ENCODE measurements at places on chromosomes 11 and 22.

DNA sequence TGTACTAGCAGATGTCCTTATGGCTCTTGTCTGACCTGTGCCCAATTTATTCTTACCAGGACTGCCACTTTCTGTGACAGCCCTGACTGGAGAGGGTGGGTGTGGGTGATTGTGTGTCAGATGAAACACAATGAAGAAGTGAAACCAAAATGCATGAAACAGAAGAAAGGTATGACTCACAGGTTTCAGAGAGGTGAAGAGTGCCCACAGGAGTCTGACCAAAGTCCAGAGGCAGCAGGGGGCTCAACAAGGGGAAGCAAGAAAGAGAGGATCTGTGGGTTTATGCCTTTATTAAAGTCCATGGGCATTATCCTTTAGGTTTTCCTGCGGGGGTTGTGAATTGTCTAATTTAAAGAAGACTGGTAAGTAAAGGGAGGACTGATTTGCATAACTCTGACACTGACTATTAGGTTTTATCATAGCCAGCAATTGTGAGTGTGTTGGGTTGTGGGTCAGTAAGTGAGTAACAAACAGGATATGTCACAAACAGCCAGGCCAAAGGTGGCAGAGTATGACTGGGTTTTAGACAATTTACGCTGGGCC is 3.9 kb upstream of the OR4C6 start:
- no peak for DNase-seq

GRCh38 chr11:2521733-2522630 is 77.2 kb downstream of the KCNQ1 start:
- DNase-seq, result no peak

DNA sequence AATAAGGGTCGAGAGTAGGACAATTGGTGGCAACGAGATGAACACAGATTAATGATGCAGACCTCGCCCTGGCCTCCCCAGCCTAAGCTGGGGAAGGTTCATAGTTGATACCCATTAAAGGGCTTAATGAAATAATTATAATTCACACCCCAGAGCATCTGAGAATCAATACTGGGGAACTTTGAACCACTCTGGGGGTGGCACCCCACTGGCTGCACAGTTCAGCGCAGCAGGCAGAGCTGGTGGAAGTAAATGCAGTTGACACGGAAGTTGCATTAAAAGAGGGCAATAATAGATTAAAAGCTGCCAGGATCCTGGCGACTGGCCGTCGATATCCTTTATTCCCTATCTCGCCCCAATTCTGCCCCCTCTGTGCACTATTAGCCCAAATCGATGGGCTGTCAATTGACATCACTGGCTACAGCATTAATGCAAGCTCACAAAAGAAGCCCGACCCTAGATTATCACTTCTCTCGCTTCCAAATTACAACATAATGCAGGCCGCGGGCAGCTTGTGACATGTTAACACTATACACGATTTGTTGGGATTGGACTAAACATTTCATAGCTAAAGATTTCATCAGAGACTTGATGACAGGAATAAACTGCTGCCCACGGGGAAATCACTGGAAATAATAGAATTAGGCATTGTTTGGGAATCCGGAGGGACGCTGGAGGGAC is 14.5 kb downstream of the HSPA8 start:
- DNase-seq, result no peak

- DNase-seq, result no peak
Observed at GRCh38 chr11:12472401-12473005, 95.1 kb downstream of the PARVA start.

DNA sequence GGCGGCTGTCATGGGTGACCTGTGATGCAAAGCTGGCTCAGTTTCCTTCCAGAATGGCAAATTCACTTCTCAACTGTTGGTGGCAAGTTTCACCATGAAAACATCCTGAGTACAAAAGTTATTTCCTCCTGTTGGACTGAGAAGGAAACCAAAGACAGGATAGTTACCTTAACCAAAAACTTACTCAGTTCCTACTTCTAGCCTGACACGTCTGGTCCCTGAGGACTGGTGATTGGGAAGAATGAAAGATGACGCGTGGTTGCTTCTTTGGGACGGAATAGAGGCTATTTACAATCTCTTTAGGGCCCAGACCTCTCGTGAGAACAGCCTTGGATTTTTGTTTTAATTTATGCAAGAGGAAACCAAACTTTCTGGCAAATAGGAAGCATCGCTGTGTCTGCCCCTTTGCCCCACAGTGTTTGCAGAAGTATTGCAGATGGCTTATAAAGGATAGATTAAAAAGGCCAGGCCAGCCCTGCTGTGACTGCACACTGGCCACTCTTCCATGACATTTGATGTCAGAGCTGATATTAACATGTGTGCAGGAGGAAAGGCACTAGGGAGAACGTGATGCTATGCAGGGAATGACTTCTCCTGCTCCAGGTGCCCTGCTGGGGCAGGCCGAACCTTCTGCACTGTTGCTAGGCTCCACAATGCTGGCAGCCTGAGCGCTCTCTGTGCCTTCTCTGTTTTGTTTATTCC is 7.6 kb downstream of the VPS26B start:
- DNase-seq, result no peak

- DNase-seq, result no peak
Observed at GRCh38 chr11:27427183-27427980, 45.2 kb downstream of the LGR4 start.

DNA sequence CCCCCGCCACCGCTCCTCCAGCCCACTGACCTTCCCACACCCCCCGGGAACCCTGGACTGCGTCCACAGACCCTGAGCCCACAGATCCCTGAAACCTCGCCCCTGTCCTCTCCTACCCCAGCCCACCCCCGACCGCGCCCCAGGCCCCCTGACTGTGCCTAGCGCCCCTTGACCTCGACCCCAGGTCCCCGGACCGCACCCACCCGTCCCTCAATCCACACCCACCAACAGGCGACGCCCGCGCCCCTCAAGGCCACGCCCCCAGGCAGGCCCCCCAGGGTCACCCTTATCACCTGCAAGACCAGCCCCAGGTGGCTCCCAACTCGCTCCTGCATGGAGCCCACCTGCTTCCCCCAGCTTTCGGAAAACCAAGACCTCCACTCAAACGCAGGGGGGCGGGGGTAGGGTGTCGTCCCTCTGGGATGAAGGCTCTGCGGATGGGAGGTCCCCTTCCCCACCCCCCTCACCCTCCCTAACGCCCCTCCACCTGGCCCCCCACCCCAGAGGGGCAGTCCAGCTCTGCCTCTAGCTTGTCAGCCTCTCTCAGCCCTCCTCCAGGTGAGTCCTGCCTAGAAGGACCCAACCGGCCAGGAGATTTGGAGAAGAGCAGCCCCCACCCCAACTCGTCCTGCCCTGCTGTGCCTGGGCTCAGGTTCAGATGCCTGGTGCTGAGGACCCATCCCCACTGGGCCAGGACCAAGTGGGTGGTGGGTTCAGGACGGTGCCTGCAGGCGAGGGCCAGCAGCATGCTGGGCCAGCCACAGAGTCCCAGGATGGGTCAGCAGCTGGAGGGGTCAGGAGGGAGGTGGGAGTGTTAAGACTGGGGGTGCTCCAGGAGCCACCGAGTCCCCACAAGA is 3.1 kb upstream of the IL17REL start:
- DNase-seq, result no peak

GRCh38 chr22:36617694-36618522 is 85.6 kb downstream of the CACNG2 start:
- DNase-seq, result no peak

GRCh38 chr11:69416143-69416515 is 65.3 kb upstream of the LINC01488 start:
- peak; percentile 64 for DNase-seq

DNA sequence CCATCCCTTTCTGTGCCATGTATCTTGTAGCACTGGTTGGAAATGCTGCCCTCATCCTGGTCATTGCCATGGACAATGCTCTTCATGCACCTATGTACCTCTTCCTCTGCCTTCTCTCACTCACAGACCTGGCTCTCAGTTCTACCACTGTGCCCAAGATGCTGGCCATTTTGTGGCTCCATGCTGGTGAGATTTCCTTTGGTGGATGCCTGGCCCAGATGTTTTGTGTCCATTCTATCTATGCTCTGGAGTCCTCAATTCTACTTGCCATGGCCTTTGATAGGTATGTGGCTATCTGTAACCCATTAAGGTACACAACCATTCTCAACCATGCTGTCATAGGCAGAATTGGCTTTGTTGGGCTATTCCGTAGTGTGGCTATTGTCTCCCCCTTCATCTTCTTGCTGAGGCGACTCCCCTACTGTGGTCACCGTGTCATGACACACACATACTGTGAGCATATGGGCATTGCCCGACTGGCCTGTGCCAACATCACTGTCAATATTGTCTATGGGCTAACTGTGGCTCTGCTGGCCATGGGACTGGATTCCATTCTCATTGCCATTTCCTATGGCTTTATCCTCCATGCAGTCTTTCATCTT is 414 bp downstream of the OR52D1 start:
- DNase-seq, result no peak

DNA sequence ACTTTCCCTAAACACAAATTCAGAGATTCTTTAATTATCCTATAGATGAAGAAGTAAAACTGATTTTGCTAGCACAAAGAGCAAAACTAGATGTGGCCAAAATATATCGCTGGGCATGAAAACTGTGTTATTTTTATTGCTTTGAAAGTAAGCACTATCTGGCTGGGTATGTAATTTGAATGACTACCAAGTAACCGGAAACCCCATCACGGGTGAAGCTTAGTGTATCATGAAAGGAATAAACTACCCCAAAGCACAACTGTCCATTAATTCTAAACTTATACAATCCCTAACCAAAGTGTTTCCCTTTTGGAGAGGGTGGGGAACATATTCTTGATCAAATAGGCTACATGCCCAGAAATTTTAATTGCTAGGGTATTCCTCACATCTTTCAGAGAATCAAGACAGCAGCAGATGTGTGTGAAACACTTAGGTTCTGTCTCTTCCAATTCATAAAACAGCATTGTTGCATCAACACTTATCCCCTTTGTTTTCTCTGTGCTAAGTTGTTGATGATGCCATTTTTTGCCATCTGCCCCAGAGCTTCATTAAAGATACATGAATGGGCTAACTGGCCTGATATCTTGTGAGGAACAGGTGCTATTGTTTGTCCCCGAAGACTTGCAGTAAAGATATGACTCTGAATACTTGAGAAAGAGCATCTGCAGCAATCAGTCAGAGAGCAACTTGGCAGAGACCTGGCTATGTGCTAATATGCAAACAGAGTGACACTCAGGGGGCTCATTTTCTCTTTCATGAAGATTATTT is 238.2 kb downstream of the SOX6 start:
- DNase-seq, result no peak

DNA sequence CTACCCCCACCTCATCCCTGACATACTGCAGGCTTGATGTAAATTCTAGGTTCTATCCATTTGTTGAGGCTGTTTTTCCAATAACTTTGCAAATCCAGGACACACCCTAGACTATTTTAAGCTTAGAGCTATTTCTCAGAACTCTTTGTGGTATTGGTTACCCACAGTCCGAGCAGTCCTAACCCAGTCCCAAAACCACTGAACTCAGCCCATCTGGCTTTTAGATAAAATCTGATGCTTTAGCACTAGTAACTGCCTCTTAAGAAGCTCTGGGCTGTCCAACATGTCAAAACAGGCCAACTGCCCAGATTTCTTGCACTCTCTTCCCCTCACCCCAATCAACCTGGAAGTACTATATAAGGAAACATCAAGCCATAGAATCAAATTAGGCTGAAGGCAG is 344.4 kb upstream of the CADM1 start:
- DNase-seq, result peak; percentile 2

DNA sequence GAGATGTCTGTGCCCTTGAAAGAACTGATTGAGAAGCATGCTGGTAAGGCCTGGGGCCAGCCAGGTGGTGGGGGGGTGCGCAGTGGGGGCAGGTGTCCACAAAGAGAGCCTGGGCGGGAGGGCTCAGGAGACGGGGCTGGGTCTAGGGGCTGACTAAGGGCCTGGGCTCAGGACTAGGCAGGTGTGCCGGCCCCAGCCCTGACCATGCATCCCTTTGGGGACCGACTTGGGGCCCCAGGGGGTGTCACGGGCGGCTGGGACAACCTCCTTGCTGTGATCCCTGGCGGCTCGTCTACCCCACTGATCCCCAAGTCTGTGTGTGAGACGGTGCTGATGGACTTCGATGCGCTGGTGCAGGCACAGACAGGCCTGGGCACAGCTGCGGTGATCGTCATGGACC is 4.4 kb downstream of the NDUFV1 start:
- DNase-seq, result no peak

DNA sequence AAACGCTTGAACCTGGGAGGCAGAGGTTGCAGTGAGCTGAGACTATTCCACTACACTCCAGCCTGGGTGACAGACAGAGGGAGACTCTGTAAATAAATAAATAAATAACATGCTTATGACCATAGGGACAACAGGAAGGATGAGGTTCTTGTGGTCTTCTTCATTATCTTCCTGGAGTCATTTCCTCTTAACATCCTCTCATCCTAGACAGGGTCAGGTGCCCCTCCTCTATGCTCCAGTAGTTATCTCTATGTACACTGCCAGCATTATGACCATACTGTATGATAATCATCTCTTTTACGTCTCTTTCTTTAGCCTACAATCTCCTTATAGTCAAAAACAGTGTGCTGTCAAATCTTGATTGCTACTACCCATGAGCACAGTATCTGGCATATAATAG is 17.7 kb downstream of the RAB30 start:
- peak; percentile 51 for DNase-seq

- DNase-seq, result no peak
Observed at GRCh38 chr11:11178671-11179638, 174.1 kb downstream of the CSNK2A3 start.

DNA sequence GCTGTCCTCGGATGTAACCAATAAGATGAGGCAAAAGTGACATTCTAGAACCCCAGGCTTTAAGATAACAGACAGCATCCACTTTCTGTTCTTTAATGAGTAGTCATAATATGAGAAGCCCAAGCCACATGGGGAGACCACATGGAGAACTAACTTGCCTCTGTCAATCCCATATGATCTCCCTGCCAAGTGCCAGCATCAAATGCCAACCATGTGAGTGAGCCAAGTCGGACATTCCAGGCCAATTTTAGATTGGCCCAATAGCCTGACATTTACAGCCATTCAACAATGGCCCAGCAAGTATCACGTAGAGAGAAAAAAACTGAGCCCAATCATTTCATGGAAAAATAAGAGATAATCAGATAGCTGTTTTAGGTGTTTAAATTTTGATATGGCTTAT is 2048.3 kb upstream of the RAG2 start:
- DNase-seq, result no peak

GRCh38 chr22:19766511-19767426 is 6.2 kb downstream of the TBX1 start:
- peak; percentile 85 for DNase-seq

DNA sequence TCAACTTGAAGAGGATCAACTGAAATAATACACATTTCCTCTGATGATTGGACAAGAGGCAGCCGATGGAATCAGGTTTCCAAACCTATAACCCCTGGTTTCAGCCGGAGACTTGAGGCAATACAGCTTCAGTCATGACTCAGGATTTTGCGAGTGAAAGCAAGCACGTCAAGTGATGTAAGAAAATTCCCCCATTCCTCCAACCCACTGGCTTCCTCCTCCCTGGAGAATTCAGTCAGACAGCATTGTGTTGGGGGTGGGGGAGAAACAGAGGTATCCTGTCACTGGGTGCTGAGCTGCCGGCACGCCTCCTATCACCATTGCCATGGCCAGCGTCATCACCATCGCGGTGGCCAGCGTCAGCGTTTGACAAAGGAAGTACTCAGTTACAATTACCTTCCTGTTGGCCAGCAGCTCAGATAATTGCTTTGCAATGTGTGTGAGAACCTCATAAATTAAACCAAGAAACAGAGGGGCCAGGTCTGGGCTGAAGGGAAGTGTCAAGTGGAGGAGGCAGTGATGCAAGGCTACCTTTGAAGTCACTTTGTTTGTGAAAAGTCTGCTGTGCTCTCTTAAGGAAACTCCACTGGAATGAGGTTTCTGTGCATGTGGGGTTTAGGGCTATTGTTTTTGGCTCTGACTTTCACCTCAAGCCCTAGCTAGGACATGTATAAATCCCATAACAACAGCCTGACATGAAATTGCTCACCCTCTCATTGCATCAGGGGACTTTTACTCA is 50.2 kb downstream of the LIF start:
- DNase-seq, result peak; percentile 69
